Non-pigmented ciliary epithelial cell (primary cell): ENCODE measurements at places on chromosomes 11 and 22.

DNA sequence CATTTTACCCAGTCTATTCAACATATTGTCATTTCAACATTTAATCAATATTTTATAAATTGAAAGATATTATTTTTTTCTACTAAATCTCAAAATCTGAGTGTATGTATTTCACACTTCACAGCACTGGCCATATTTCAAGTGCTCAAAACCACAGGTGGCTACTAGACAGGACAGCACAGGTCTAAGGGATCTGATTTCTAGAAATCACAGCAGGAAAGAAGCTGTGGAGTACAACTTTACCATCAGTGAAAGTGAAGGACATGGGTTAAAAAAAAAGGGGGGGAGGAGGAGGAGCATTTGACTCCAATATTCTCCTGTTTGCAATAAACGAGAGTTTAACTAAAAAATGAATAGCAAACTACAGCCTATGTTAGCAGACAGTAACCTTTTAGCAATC lies 4.5 kb downstream of the PRDM10 start:
- no peak for DNase-seq

DNA sequence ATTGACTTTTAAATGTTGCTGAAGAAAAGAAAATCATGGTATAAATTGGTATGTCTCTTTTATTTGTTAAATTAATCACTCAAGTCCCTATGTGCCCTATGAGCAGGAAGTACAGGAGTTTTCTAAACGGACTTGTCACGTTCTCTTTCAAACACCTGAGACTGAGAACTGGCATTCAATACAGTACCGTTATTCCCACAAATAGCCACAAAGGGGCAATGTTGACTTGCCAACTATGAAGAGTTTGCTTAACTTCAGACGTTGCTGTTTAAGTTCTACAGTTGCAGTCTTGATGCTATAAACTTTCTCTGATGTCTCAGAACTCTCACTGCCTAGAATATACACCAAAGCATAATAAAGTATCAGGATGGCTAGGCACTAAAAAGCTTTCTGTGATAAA lies 7.6 kb downstream of the OR56A1 start:
- DNase-seq = peak; percentile 1

GRCh38 chr11:2293984-2294925 lies 7.5 kb downstream of the C11orf21 start:
- DNase-seq = no peak

DNA sequence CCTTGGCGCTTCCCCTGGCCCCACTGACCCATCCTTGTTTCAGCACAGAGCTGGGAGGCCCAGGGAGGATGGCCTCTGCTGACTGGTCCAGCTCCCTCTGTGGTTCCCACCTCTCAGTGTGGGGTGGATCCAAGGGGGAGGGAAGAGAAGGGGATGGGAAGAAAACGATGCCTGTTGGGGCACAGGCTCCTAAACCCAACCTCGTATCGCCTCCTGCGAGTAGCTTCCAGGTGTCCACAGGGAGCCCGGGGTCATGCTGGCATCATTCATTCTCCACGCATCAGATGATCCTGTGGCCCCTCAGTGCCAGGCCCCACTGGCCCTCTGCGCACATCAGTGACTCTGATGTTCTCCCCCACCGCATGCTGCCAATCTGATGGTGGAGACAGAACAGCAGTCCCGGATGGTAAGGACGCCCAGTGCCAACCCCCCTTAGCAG lies 5.1 kb downstream of the MYEOV start:
- DNase-seq = no peak

- no peak for DNase-seq
Measured at GRCh38 chr11:32440916-32441315, 5.6 kb upstream of the WT1 start.

DNA sequence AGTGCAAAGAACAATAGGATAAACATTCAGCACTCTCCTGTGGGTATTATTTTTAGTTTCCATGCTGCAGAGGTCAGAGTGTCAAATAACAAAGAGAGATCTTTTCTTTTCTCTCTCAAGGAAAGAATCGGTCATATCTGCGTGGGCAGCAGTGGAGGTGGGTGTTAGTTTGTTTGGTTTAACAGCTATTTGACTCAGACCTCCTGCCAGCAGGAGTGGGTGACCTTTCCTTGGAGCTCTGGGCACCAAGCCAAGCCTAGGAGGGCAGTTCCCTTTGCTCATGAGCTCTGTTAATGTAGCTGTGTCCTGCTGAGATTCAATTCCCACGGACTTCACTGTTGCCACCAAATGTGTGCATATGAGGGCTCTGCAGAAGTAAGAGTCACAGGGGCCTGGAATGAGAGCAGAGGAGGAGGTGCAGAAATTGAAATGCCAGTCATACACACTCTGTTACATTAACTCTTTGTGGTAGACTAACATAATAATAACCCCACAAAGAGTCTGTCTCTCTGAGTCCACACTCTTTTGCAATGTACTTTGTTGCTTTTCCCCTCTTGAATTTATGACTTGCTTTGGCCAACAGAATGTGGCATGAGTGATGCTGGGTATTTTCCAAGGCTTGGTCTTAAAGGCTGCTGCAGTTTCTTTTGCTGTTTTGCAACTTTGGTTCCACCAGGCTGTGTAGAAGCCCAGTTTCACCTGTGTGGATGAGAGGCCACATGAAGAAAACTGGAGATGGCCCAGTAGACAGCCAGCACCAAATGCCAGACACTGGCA lies 76.0 kb upstream of the GRK3 start:
- DNase-seq = peak; percentile 68

GRCh38 chr11:19576903-19577302 lies 135.7 kb upstream of the NAV2 start:
- no peak for DNase-seq

- DNase-seq = no peak
Measured at GRCh38 chr22:23085351-23085671, 15.0 kb downstream of the GNAZ start.

GRCh38 chr22:19630614-19631013 lies 83.7 kb upstream of the SEPTIN5 start:
- DNase-seq = no peak

DNA sequence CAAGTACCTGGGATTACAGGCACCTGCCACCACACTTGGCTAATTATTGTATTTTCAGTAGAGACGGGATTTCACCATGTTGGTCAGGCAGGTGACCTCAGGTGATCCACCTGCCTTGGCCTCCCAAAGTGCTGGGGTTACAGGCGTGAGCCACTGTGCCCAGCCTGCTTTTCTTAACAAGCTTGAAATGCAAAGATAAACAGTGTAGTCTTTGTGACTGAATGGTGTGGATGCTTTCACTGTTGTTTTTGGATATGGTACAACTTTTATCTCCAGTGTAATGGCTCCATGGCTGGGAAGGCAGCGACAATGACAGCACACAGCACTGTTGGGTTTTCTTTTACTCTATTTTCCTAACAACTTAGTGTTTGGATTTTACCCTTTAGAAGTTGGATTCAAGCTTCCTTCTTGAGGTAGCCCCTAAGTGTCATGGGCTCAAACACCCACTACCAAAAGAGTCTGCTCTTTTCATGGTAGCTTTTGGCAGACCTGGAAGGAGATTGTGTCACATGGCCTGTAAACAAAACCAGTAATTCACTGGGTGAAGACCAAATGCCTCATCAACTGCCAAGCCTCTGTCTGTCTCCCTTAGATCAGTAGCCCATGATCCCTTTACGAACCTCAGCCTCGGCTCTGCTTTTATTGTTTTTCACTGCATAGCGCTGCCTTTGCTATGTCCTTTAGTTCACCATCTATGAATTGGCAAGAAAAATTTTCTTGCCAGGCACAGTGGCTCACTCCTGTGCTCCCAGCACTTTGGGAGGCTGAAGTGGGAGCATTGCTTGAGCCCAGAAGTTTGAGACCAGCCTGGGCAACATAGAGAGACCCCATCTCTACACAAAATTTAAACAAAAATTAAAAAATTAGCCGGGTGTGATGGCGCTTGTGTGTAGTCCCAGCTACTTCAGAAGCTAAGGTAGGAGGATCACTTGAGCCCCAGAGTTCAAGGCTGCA lies 6.4 kb downstream of the VPS51 start:
- no peak for DNase-seq

GRCh38 chr11:133506551-133507094 lies 25.7 kb downstream of the OPCML start:
- no peak for DNase-seq

GRCh38 chr11:73268671-73269271 lies 3.4 kb upstream of the P2RY6 start:
- DNase-seq = no peak

GRCh38 chr22:49334449-49334789 lies 493.3 kb downstream of the BRD1 start:
- no peak for DNase-seq

GRCh38 chr11:93653080-93653479 lies 8.4 kb upstream of the CEP295 start:
- no peak for DNase-seq

DNA sequence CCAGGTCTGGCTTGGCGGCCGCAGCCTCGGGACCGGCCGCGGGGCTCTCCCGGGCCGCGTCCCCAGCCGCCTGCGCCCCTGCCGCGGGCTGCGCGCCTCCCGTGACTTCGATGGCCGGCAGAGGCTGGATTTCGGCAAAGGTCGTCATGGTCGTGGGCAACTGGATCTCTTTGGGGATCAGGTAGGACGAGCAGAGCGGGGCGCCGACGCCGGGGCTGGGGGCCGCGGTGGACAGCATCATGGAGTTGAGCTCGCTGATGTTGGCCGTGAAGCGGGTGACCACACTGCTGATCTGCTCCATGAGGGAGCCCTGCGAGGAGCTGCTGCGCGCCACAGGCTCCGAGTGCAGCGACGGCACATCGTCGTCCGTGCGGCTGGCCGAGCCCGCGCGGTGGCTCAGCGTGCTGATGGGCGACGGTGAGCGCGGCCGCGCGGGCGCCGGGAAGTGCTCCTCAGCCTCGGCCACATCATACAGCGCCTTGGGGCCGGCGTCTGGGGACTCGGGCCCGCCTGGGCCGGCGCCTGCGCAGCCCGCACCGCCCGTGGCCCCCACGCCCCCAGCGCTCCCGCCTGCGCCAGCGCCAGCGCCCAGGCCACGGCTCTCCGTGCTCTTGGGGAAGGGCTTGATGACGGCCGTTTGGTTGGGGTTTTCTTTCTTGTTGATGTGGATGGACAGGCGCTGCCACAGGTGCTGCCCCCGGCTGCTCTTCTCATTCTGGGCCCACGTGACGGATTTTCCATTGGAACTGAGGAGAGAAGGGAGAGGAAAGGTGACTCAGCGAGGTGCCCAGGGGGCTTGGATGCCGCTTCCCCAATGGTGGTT lies 171.4 kb upstream of the CTSC start:
- DNase-seq = no peak

- DNase-seq = no peak
Measured at GRCh38 chr22:27992294-27993165, 73.5 kb upstream of the PITPNB start.

DNA sequence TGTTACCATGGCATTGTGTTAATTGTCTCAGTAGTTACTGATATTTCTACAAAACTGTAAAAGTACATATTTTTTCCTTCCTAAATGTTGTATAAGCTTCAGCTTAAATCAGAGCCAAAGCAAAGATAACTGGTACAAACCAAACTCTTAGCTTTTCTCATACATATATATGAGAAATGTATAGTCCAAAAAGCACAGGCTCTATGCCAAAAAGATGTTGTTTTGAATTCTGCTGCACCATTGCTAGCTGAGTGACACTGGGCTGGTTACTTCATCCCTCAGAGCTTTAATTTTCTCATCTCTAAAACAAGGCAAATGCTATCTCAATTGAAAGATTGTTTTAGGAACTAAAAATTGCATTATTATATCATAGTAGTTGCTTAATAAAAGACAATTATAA lies 6.7 kb upstream of the GRIA4 start:
- no peak for DNase-seq

- no peak for DNase-seq
Measured at GRCh38 chr11:925158-925495, 543 bp upstream of the AP2A2 start.

DNA sequence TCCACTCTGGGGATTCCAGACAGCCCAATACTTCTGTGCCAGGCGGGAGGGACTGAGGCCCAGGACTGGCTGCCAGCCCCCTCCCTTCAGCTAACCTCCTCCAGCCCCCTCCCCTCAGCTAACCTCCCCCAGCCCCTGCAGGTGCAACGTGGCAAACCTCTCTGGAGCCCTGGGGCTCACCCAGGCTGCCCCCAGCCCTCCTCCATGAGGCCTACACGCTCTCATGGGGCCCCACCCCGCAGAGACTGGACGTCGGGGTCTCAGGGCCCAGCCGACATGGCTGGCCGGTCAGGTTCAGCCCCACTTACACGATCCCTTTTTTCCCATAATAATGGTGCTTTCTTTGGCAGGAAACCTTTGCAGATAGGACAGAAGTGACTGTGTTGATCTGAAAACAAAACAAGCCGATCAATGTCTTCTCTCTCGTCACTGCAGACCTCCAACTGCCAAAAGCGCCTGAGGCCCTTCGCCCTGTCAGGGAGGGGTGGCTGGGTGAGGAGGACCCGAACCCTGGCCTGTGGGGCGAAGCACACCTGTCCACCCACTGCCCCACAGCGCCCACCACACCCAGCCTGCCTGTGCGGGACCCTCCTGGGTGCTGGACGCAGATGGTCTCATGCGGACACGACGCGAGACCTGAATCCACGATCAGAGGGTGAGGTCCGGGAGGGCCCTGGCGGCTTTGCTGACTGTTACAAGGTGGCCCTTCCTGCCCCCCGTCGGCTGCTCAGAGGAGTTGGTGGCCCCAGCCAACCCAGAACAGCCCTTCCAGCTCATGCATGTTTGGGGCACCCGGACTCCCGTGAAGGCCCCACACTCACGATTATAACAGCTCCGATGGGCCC lies 33.6 kb downstream of the TRMU start:
- DNase-seq = no peak

GRCh38 chr22:28075358-28075981 lies 156.4 kb upstream of the PITPNB start:
- DNase-seq = peak; percentile 55

GRCh38 chr11:95512177-95512576 lies 277.4 kb downstream of the FAM76B start:
- DNase-seq = no peak

- DNase-seq = no peak
Measured at GRCh38 chr22:36456464-36456845, 25.0 kb downstream of the TXN2 start.

- DNase-seq = no peak
Measured at GRCh38 chr11:86341382-86341781, 33.3 kb upstream of the CCDC81 start.

DNA sequence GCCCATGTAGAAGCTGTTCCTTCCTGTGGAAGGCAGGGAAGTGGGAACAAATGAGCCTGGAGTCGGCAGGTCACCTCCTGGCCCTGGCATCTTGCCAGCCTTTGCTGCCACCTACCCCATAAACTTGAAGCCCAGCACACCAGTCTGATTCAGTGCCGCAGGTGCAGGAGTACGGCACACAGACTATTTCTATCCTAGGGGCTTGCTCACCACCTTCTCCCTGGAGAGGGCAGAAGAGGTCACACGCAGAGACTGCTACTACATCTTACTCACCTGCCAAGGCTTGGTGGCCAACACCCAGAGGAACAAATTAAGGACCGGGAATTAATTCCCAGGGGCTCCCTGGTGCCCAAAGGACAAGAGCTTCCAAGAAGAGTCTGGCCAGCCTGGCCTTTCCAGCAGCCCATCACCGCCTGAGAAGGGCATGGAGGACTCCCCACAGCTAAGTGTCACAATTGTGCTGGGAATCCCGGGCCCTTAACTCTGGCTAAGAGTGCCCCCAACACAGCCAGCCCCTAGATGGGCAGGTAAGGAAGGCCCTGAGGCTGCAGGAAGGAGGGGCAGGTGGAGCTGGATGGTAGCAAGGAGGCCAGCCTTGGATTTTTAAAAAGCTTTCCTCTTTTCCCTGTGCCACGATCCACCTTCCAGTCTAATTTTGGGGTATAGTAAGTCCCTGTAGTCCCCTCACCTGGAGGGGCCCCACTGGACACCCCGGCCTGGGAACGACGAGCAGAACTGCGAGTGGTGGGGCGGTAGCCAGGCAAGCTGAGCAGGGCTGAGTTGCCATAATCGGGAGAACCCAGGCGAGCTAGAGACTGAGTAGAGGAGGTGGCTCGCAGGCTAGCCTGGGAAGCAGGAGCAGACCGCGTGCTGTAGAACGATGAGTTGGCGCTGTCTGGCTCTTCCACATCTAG lies 6.9 kb downstream of the IL18BP start:
- no peak for DNase-seq
